ENCODE measurements at places on chromosomes 11 and 22.

DNA sequence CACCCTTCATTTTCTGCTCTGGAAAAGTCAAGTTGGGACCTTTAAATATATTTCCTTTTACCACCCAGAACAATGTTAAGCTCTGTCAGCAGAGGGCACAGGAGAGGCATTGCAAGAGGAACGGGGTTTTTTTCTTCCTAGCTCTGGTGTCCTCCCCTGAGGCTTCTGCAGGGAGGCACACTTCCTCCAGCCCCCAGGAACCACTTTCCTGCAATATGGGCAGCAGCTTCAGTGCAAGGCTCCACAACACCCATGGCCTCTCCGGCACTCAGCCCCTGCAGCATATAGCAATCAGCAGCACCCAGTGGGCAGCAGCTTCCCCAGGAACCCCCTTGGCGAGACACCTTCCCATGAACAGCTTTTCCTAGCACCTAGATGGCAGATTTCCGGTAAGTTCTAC lies 101.4 kb downstream of the SYT9 start:
- DNase-seq, result no peak

GRCh38 chr11:6474806-6475500 lies 1.2 kb upstream of the TRIM3 start:
- DNase-seq, result no peak

DNA sequence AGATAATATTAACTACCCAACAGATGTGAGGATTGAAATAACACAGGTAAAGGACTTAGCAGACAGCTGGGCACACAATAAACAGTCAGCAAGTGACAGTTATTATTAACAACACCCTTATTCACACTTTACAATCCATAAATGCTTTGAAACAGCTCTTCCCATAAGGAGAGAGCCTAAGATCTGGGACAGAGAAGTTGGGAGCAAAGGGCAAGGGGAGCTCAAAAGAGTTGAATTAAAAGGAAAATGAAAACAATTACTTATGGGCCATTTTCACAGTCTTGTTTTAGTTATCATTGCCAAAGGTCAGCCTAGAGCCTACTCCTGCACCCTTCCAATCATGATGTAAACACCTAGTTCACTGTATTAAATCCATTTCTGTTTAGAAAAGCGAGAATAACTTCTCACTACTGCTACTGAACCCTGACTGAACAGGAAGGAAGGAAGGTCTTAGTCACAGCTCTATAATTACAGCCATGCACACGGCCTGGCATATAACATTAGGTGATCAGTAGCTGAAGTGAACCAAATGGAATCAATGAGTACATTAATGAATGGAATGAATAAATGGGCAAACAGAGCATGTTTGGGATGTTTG lies 111.3 kb downstream of the PLEKHA7 start:
- no peak for DNase-seq

GRCh38 chr11:28728666-28729065 lies 620.5 kb downstream of the METTL15 start:
- no peak for DNase-seq

GRCh38 chr11:119979701-119980100 lies 158.2 kb downstream of the TRIM29 start:
- DNase-seq, result no peak

GRCh38 chr11:47189100-47189834 lies 3.0 kb upstream of the PACSIN3 start:
- no peak for DNase-seq

DNA sequence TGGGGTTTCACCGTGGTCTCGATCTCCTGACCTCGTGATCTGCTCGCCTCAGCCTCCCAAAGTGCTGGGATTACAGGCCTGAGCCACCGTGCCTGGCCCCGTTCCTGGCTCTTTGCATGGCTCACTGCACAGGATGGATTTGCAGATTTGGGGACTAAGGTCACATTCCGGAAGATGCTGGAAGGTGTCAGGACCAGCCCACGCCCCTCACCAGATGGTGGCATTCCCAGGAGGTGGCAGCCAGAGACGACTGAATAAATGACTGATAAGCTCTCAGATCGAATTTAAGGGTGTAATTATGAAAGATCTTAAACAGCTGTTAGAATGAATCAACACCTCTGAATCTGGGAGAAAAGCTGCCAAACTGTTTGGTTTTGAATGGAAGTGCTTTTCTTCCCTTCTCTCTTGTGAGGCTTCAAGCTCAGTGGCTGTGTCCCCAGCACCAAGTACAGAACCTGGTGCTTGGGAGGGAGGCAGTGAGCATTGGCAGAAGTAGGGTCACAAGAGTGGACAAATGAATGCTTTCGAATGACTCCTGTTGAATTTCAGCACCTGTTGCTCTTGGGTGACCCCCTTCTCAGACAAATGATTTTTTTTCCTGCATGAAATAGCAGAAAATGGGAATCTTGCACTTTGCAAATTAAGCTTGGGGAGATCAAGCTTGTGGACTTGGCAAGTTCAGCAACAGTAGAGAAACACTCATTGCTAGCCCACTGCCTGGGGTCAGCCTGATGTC lies 69.6 kb downstream of the KIAA1671 start:
- no peak for DNase-seq

DNA sequence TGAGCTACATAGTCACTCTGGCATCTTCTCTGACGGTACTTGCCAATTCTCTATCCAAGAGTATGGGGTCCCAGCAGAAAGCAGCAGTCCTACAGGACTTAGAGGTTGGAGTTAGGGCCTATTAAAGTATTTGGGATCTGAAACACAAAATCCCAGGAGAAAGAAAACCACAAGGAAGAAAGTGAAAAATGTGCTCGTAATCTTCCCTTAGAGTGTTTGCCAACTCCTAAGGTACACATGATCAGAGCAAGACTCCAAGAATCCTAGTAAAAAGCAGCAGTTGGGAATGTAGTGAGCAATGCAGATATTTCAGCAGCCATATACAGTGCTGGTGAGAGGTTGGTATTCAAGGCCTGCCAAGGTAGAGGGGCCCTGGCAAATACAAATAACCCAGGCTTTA lies 71.6 kb downstream of the EXT2 start:
- no peak for DNase-seq

Data from GOT3 (cell line).